ENCODE measurements at places on chromosomes 3 and 15. TPM values are rescaled to one million over a fixed set of nuclear protein-coding genes. Genes with fewer than 3 reads are reported as not detected.

The NDN gene
- total RNA-seq, result 72.7 TPM

DNA sequence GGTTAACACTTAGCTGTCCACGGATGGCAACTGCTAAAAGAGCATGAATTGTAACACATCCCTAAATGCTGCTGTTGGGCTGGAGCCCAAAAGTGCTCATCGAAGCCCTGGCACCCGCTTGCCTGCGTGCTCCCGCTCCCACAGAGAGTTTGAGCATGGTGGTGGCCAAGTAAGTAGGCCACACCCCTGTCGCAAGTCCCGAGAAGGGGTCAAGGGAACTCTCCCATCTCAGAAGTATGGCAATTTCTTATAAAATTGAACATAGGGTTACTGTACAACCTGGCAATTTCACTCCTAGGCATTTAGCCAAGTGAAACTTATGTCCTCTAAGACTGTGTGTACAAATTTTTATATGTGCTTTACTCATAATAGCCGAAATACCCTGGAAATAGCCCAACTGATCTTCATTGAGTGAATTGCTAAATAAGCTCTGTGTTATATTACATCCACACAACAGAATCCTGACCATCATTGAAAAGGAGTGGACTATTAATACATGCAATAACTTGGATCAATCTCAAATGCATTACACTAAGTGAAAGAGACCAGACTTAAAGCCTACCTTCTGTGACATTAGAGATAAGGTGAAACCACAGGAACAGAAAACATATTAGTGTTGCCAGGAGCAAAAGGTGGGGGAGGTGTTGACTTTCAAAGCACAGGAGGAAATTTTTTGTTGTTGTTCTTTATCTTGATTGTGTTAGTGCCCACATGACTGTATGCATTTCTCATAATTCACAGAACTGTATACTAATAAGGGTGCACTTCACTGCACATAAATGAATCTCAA is 1.5 kb upstream of the GCSAM start:
- no peaks in the 10 kb centered on the region for H3K27me3 ChIP-seq
- no peak overlapping the region for H3K4me3 ChIP-seq
- no peak overlapping the region for H3K27ac ChIP-seq
- H3K4me1 ChIP-seq, result peaks cover 32% of the 10 kb centered on the region
- H3K36me3 ChIP-seq, result no peaks in the 10 kb centered on the region
- no peak for DNase-seq

- no peaks in the 10 kb centered on the region for H3K36me3 ChIP-seq
- no peak overlapping the region for H3K27ac ChIP-seq
- no peak overlapping the region for H3K4me3 ChIP-seq
- H3K4me1 ChIP-seq, result peaks cover 8% of the 10 kb centered on the region
Measured at GRCh38 chr3:126378341-126378751, 16.4 kb upstream of the CFAP100 start.

DNA sequence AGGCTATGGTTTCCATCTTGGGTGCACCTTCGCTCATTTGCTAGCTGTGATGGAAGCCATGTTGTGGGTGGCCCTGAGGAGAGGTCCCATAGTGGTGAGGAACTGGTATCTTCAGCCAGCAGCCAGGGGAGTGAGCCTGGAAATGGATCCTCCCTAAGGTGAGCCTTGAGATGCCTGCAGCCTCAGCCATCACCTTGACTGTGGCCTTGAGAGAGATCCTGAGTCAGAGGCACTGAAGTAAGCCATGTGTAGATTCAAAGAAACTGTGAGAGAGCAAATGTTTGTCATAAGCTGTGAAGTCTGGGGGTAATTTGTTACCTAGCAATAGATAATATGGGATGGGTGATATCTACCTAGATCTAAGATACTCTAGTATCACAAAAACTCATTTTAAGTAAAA is 105.3 kb downstream of the SNRK start:
- no peak overlapping the region for H3K4me3 ChIP-seq
- no peaks in the 10 kb centered on the region for H3K36me3 ChIP-seq
- H3K4me1 ChIP-seq, result peaks cover 6% of the 10 kb centered on the region

All from type B pancreatic cell (in vitro differentiated cells).